ENCODE measurements at places on chromosomes 13 and 19.

- DNase-seq, result peak; percentile 65
Measured at GRCh38 chr13:39779337-39780265, 124.1 kb downstream of the COG6 start.

GRCh38 chr19:2034729-2035589, 16.1 kb downstream of the MKNK2 start:
- peak; percentile 86 for DNase-seq

DNA sequence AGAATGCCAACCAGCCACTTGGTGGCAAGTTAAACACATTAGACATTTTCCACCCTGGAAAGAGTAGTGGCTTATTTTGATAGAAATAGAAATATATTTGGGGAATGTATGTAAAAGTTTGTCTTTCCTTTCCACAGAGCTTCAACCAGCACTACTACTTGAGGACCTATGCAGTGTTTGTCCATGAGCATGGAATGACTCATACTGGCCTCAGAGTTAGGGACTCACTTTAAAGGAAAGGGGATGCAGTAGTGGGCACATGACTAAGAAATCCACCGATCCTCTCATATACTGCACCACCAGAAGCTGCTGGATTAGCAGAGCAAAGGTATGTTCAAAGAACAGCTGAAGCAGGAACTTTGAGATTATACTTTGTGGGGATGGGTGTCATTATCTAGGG, 62.6 kb downstream of the LACC1 start:
- no peak for DNase-seq

DNA sequence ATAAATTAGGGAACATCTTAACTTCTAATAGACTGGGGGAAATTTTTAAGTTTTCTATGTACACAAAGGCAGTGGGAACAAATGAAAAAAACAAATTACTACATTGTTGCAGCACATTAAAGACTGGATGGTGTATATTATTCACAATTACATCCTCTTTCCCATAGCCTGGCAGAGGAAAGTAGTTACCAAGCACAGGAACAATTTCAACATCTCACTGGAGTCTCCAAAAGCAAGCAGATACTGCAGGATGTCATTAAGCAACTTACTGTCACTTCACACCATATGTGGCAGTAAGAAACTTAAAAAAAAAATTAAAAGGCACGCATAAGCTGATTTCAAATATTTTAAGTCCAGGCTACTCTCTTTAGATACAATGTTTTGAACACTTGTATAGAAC, 6.4 kb upstream of the EFNB2 start:
- no peak for DNase-seq
